ENCODE measurements at places on chromosomes 2 and 18.
A peak's percentile ranks its signal among the peaks of the same experiment; 100 is the strongest.

GRCh38 chr2:111175615-111176014 is 54.9 kb downstream of the BCL2L11 start:
- no peak for DNase-seq

- no peak for DNase-seq
Measured at GRCh38 chr2:34104601-34105000, 505.5 kb upstream of the FAM98A start.

DNA sequence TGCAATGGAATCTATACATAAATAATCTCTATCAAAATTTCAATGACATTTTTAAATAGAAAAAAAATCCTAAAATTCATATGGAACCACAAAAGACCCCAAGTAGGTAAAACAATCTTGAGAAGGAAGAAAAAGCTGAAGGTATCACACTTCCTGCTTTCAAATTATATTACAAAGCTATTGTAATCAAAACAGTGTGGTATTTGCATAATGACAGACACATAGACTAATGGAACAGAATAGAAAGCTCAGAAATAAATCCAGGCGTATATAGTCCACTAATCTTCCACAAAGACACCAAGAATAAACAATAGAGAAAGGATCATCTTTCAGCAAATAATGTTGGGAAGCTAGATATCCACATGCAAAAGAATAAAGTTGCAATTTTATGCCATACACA is 699.8 kb upstream of the ID2 start:
- DNase-seq, result no peak

GRCh38 chr18:48780201-48780912 is 170.4 kb downstream of the SMAD7 start:
- DNase-seq, result no peak

- DNase-seq, result no peak
Measured at GRCh38 chr18:21387886-21388285, 145.9 kb downstream of the GREB1L start.

- DNase-seq, result no peak
Measured at GRCh38 chr2:163682695-163683094, 53.1 kb downstream of the FIGN start.

DNA sequence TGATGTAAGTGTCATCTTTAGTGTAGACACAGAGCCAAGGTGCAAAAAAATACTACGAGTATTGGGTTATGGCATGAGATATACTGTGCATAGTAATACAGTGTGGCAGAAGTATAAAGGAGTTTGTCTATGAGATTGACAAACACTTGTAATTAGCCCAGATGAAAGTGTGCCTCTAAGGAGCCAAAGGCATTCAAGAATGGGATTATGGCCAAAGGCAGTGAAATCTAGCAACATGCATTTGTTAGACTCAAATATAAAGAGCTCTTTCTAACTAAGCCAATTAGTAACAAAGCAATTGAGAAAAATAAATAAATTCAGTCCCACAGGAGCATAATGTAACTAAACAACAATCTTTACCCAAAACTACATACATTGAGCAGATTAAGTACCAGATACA is 1761.8 kb downstream of the SUCLG1 start:
- DNase-seq, result no peak

DNA sequence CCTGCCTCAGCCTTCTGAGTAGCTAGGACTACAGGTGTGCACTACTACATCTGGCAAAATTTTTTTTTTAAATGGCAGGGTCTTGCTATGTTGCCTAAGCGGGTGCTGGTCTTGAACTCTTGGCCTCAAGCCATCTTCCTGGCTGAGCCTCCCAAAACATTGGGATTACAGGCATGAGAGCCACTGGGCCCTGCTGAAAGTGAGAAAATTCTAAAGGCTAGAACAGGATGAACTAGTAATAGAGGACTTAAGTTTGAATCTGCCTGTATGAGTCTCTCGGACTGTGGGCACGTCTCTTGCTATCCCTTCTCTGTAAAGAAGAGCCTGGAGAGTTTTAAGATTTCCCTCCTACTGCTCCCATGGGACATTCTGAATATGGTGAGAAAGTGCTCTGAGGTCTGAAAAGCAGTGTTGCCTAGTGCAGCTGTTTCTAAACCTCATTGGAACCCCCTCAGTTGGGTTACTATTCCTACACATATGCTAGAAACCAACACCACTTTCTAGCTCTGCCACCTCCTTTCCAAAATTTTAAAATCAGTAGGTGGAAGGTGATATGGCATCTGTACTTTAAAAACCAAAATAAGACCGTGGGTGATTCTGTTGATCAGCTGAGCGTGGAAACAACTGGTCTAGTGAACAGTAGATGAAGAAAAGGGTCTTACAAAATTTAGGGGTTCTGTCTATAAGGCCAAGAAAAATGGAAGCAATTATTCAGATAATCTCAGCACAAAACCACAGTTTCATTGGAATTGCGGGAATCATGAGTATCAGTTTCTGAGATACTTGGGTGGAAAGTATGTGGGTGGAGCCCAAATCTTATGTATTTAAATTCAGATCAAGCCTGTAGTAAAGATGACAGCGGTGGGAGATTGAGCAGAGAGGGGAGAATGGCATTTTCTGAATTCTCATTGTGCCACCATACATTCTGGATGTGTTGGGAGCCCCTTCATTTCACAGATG is 259.8 kb upstream of the CXCR4 start:
- no peak for DNase-seq

DNA sequence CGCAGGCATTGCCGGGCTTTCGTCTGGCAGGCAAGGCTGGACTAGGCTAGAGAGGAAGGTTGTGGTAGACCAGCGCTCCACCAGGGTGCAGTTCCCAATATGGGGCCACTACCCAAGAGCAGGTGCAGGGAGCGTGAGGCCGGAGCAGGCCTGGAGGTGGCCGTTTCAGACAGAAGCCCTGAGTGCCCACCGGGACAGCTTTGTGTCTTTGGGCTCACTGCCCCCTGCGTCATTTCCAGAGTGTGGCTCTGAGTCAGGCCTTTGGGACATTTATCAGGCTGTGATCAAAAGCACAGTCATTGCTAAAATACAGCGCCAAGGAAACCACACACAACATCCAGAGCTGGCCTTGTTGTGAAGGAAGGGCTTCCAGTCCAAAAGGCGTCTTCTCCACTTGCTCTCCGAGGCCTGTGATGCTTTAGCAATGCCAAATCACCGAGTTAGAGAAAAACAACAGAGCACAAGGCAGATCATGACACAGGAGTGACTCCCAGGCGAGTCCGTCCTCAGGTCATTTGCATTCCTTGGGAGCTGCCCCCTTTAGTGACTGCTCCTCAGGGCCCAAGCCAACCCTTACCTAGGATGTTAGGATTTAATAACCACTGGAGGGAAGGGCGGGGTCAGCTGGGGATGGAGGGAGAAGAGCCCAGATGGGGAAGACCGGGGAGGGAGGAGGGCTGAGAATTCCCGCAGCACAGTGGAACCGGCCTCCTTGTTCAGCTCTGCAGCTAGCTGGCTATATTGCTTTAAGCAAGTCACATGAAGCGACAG is 42.3 kb downstream of the RFX8 start:
- no peak for DNase-seq

DNA sequence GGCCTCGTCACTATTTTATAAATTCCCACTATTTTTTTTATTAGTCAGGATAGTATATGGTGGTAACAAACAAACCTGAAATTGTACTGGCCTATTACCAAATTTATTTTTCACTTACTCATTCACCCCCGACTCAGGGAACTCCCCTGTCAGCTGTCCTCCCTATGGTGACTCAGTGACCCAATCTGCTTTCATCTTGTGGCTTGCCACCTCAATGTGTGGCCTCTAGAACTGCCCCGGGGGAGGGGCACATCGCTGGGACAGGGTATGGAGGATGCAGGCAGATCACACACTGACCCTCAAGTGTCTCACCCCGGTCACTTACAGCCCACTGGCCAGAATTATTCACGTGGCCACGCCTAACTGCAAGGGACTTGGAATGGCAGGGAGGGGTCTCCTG is 71.6 kb downstream of the ACTR2 start:
- DNase-seq, result no peak

- DNase-seq, result no peak
Measured at GRCh38 chr2:201929281-201930026, 104.2 kb upstream of the FZD7 start.

- DNase-seq, result no peak
Measured at GRCh38 chr2:124213977-124214587, 189.0 kb downstream of the CNTNAP5 start.

- DNase-seq, result no peak
Measured at GRCh38 chr2:100895934-100896685, 76.2 kb downstream of the NPAS2 start.

DNA sequence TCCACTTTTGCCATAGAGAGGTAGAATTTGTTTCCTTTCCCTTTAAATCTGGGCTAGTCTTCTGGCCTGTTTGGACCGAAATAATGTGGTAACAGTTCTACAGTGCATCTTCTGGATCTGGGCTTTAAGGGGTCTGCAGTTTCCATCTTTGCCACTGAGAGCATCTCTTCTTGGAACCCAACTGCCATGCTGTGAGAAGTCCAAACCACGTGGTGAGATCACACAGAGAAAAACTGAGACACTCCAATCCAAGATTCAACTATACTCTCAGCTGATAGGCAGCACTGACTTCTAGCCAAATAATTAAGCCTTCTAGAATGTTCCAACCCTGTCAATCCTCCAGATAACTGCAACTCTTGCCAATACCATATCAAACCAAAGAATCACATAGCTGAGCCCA is 261.1 kb downstream of the INSIG2 start:
- DNase-seq, result no peak

GRCh38 chr2:224958873-224959272 is 83.4 kb downstream of the DOCK10 start:
- peak; percentile 64 for DNase-seq

GRCh38 chr2:222714361-222715241 is 43.1 kb downstream of the MOGAT1 start:
- DNase-seq, result no peak

GRCh38 chr2:204144492-204144891 is 207.9 kb downstream of the ICOS start:
- DNase-seq, result no peak

DNA sequence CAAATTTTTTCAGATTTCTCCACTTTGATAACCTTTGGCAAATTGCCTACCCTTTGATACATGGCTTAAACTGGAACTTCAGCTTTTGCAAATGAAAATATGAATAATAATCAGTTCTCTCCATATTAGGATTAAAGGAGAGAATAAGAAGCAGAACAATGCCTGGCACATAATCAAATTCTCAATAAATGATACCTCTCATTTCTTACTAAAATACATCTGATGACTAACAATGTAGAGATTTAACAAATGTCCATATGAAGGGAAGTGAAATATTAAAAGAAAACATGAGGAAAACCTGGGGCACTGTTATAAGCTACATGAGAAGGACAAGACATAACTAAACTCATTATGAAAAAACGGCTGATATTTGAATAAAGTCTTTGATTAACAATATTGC is 1103.6 kb downstream of the LRP1B start:
- DNase-seq, result no peak

DNA sequence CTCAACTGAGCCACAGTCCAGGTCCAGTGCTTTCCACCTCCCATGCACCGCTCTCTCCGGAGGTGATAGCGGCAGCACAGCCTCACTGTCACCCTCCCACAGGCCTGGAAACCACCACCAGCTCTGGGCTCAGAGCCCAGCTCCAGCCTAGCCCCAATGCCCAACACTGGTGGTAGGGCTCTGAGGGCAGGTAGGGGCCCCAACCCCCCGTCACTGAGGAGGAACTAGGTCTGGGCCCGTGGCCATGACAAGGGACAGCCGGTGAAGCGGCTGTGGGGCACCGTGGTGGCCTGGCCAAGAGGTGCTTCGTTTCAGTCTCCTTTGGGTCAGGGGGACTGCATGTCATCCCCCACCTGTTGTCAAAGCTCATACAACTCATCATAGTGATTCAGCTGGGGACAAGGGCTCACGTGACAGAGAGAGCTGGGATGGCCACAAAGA is 5.5 kb upstream of the TMEM214 start:
- DNase-seq, result no peak

GRCh38 chr2:1736997-1737480 is 7.3 kb downstream of the PXDN start:
- no peak for DNase-seq

DNA sequence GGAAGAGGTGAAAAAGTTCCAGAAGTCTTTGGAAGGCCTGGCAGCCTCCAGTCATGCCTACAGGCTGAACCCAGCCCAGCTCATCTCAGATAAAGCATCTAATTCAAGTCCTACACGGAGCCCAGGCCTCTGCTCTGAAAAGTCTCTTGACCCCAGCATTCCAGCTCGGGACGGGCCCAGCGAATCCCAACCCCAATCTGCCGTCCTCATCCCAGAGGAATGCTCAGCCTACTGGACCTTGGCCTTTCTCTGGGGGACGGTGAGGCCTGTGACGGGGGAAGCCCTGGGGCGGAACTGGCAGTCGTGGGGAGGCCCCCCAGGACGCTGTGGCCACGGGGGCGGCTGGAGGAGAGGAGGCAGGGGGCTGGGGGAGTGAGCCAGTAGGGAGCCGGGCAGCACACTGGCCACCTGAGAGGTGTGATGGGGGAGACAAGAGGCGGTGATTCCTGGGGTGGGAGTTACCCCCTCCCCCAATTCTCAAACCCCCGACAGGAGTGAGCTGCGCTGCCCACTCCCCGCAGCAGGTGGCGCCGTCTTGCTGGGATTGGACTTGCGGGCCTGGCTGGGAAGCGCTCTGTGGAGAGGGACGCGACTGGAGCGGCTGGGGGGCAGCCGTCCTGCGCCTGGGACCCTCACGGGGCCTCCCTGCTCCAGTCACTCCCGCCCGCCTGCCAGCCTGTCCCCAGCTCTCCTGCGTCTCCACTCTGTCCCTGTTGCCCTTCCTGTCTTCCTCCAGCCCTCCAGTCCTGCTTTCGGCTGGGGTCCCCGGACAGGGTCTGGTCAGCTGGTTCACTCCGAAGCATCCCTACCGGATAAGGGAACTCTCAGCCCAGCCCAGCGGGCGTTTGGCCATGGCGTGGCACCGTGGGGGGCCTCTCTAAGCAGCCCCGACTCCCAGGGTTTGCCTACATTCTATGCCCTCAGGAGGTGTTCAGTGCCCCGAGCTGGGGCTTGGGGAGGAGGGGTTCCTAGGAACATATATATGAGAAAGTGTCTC is 182.6 kb upstream of the HAAO start:
- DNase-seq, result peak; percentile 53

- DNase-seq, result no peak
Measured at GRCh38 chr18:49020129-49020528, 69.4 kb upstream of the SMAD7 start.

DNA sequence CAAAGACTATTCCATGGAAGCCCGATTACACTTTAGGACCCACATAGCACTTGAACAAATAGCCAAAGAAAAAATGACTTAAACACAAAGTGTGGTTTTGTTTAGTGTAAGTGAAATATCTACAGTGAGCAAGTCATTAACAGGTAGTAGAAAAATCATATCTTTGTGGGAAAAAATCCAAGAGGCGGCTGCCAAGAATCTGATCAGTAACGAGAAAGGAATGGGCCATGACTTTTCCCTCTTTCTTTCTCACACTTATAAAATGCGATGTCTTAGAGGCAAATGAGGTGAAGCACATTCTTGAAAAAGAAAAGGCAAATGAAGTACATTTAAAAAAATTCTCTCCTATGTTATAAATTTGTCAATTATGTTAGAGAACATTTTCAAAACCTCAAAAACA is 12.9 kb upstream of the GEMIN6 start:
- DNase-seq, result no peak

DNA sequence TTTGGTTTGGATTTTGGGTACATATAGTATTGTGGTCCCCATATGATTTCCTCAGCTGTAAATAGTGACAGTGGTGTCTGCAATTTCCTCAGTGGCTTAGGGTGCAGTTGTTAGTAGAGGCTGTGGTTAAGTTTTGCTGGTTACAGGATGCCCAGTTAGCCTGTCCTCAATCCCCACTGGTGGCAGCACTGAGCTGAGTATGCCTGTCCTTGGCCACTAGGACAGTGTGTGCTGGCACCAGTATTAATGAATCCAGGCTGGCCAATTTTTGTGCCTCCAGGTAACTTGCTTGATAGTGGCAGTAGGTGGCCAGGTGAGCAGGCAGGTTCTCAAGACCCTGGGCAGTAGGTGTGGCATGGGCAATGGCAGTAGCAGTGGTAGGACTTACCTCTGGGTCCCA is 973.1 kb downstream of the TMEM182 start:
- DNase-seq, result no peak

Measured in pons (tissue), 1 donor.